ENCODE measurements at places on chromosomes 2 and 18.
A peak's percentile ranks its signal among the peaks of the same experiment; 100 is the strongest.

DNA sequence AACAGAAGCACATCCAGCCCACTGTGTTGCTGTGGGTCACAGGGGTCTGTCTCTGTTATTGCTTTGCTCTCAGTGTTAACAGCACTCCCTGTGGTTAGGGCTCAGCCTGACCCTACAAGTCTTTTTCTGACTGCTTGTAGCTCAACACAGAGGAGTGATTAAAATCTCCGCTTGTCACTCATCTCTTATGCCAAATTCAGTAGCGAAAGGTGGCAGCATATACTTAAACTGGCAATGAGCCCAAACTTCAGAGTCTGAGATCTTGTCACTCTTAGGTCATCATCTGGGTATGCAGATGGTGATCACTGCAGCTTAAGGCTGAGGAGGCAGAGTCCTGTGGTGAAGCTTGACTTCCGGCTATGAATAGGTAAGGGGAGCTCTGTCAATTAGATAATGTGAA, 63.3 kb upstream of the CSRNP3 start:
- no peak for DNase-seq

DNA sequence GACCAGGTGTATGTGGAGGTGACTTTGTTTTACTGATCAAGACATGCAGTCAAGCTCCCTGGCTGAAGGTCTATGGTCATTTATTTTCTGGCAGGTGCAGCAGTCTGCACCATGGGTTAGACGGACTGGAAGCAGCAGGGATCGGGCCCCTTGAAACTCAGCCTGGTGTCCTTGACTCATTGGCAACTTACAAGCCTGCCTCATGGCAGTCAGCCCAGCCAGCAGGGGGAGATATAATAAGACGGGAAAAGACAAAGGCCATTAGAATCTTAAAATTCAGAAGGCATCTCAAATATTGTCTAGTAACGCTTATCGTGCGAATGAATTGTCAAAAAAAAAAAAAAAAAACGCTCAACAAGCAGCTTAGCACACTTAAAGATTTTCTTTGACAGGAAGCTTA, 308.2 kb downstream of the EN1 start:
- DNase-seq, result peak; percentile 24

- no peak for DNase-seq
Observed at GRCh38 chr2:162090109-162090508, 16.1 kb upstream of the DPP4 start.

GRCh38 chr2:10286216-10287037, 16.3 kb upstream of the HPCAL1 start:
- no peak for DNase-seq

- no peak for DNase-seq
Observed at GRCh38 chr2:60989259-60989658, 28.3 kb upstream of the PEX13 start.

Measured in Ammon's horn (tissue), 1 donor.